ENCODE measurements at places on chromosomes 13 and 19.

DNA sequence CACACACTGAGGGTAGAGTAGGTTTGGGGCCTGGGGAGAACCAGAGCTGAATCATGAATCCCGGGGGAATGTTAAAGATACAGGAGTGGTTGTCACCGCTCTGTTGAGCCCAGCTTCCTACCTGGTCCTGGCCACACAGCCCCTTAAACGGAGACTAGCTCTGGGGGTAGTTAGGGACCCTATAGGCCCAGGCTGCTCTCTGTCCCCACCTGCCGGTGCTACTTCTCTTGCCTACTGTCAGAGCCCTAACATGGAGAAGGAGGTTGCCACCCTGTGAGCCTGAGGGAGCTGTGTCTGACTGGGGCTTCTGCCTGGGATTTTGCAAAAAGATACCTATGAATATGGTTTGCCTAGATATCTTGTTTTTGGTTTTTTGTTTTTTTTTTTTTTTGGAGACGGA lies 36.6 kb upstream of the ZNF429 start:
- no peak for DNase-seq

DNA sequence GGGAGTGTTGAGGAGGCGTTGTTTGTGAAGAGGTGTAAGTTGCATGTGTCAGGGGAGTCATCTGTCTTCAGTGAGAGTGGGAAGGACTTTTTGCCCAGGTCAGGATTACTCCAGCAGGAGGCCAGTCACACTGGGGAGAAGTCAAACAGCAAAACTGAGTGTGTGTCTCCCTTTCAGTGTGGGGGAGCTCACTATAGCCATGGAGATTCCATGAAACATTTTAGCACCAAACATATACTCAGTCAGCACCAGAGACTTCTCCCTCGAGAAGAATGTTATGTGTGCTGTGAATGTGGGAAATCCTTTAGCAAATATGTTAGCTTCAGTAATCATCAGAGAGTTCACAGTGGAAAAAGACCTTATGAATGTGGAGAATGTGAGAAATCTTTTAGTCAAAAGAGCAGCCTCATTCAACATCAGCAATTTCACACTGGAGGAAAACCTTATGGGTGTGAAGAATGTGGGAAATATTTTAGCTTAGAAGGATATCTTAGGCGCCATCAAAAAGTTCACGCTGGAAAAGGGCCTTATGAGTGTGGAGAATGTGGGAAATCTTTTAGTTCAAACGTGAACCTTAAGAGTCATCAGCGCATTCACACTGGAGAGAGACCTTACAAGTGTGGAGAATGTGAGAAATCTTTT lies 8.4 kb upstream of the ZNF587 start:
- DNase-seq = no peak

- DNase-seq = no peak
Measured at GRCh38 chr19:2138061-2138728, 13.2 kb downstream of the AP3D1 start.

DNA sequence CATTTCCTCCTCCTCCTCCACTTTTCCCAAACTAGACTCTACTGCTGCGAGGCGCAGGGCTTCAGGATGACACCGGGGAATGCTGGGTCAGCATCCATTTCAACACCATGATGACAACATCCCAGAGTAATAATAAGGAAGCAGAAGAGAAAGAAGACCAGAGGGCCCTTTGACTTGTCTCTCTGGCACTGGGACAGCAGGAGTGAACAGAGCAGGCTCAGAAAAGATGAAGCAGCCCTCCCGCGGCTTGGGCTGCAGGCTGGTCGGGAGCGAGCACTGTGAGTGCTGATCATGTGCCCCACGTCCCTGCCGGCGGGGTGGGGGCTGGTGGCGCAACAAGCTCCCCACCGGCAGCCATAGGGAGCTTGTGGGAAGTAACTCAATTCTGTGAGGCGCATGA lies 30.5 kb downstream of the RANBP3 start:
- DNase-seq = no peak

DNA sequence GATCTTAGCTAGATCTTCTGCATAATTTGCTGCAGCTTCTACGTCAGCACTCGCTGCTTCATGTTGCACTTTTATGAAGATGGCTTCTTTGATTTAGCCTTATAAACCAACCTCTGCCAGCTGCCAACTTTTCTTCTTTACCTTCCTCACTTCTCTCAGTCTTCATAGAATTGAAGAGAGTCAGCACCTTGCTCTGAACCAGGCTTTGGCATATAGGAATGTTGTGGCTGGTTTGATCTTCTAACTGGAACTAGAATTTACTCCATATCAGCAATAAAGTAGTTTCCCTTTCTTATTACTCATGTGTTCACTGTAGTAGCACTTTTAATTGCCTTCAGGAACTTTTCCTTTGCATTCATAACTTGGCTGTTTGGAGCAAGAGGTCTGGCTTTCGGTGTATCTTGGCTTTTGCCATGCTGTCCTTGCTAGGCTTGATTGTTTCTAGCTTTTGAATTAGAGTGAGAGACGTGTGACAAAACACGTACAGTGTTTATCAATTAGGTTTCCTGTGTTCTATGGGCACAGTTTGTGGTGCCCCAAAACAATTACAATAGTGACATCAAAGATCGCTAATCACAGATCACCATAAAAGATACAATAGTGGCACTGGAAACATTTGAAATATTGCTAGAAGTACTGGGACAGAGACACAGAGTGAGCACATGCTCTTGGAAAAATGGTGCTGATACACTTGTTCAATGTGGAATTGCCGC lies 50.7 kb downstream of the NDFIP2 start:
- DNase-seq = no peak

GRCh38 chr19:45404557-45405434 lies at the start of gene PPP1R13L:
PPP1R13L (minus strand) TSS chr19:45405069; CDS start chr19:45398318, 6,751 bp downstream.
- peak; percentile 75 for DNase-seq

- peak; percentile 96 for DNase-seq
Measured at GRCh38 chr19:16160943-16161560, 12.3 kb downstream of the CIB3 start.

GRCh38 chr13:85277748-85278147 lies 521.5 kb downstream of the SLITRK6 start:
- DNase-seq = peak; percentile 71

DNA sequence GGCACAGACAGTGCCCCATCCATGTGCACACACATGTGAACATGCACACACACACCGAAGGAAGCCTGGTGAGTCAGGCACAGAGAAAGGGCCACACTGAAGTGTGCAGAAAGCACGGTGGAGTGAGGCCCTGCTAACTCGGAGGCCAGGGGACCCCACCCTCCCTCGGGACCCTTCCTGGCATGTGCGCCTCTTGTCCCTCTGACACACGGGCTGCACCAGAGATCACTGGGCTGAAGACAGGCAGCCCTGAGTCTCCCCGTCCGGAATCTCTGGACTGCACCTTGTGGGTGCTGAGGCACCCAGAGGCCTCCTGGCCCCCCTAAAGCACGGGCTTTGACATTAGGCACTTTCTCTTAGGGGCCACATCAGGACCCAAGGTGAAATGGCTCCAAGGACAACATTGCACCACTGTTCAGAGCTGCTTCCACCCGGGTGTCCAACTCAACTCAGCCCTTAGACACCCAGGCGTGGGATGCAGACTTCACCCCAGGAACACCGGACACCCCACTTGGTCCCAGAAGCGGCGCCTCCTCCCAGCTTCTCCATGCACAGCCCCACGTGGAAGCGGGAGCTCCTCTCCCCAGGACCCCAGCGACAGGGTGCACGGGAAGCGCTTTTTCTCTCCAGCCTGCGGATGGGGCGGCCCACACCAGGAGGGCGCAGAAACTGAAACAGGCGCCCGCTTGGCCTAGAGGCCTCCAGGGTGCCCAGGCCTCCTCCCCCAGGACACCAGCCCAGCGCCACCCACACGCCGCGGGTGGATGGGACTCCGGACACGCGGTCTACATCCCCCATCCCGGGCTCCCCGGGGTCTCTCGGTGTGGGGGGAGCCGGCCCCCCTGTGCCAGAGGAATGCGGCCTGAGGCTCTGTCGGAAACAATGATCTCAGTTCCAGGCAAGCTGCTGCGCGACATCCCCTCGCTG lies 90.2 kb downstream of the SPACA7 start:
- DNase-seq = no peak

GRCh38 chr19:45607071-45608029 lies 5.3 kb upstream of the GPR4 start:
- peak; percentile 80 for DNase-seq

GRCh38 chr13:30047154-30047874 lies 196.9 kb upstream of the UBL3 start:
- DNase-seq = no peak

DNA sequence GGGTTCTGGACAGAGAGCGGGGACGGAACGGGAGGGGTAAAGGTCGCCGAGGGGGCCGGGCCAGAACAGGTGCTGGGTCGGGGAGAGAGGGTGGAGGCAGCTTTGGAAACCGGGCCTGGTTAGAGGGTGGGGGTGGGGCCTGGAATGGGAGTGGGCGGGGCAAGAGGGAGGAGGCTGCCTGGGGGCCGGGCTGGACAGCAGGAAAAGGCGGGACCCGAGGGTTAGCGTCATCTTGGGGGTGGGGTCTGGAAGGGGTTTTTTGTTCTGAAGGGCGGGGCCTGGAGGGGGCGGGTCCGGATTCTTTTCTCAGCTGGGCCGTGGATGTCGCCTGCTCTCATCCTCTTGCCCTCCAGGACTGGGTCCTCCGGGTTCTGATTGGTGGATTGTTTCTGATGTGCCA lies 4.3 kb upstream of the ZNF813 start:
- peak; percentile 25 for DNase-seq

GRCh38 chr13:98264877-98265276 lies 87.8 kb upstream of the RNF113B start:
- DNase-seq = no peak

GRCh38 chr19:39405958-39406655 lies 540 bp upstream of the ZFP36 start:
- DNase-seq = no peak

DNA sequence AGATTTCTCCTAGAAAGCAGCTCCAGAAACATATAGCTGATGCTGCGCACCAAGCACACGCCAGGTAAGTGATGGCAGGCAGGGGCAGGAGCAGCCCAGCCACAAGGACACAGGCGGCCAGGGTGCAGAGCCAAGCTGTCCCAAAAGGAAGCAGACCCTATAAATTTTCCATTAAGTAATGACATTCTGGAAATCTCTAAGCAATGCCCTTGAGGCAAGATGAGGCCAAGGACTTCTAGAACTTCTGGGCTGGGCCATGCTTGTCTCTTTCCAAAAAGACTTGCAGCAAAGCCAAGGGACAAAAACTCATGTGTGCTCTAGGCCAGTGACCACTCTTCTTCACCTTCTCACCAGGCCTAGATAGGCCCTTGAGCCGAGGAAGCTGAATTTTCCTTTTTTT lies 42.2 kb upstream of the EPHX3 start:
- no peak for DNase-seq

- DNase-seq = no peak
Measured at GRCh38 chr19:58353717-58354477, 605 bp upstream of the A1BG start.

DNA sequence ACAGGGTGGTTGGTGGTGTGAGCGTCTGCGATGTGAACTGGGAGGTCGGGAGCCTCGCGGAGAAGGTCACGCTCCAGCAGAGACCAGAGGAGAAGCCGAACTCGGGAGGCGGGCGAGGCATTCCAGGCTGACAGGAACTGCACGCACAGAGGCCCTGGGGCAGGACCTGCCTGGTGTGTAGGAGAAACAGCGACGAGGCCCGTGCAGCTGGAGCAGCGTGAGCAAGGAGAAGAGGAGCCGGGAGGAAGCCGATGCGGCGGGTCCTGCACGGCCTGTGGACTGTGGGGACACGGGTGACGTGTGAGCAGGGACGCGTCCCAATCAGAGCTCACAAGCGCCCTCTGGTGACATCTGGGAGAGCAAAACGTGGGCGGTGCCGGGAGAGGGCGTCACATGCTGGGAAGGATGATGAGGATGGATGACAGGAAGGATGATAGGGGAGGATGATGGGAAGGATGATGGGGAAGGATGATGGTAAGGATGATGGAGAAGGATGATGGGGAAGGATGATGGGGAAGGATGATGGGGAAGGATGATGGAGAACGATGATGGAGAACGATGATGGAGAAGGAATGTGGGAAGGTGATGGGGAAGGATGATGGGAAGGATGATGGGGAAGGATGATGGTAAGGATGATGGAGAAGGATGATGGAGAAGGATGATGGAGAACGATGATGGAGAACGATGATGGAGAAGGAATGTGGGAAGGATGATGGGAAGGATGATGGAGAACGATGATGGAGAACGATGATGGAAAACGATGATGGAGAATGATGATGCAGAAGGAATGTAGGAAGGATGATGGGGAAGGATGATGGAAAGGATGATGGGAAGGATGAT lies 16.1 kb upstream of the MADCAM1 start:
- DNase-seq = peak; percentile 37

- DNase-seq = no peak
Measured at GRCh38 chr13:20395061-20395916, 130.4 kb downstream of the CRYL1 start.

GRCh38 chr19:50693064-50693975 lies 26.3 kb downstream of the SHANK1 start:
- DNase-seq = no peak

Data from ELR (cell line).